ENCODE measurements at places on chromosomes 1 and 21.
A peak's percentile ranks its signal among the peaks of the same experiment; 100 is the strongest.

- no peak for DNase-seq
Measured at GRCh38 chr1:85224734-85225623, 24.2 kb upstream of the SYDE2 start.

DNA sequence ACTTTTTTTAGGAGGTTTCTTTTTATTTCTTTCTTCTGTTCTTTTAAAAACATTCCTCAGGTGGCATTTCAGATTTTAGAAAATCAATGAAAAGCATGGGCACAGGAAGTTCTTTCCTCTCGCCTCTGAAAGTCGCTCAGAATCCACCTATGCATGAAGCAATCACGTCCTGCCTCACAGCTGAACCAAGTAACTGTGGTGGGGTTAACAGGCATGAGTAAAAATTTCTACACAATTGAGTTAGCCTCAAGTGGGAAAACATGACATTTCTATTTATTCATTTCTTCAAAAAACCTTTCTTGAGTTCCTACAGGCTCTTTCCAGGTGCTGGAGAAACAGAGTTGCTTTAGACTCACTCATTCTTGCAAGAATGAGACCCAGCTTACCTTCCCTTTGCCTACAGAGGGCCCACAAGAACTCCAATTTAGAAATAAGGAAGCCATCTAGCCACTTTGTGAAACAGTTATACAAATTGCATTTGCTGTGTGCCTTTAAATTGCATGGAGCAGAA, 508.9 kb upstream of the PKN2 start:
- DNase-seq: no peak

DNA sequence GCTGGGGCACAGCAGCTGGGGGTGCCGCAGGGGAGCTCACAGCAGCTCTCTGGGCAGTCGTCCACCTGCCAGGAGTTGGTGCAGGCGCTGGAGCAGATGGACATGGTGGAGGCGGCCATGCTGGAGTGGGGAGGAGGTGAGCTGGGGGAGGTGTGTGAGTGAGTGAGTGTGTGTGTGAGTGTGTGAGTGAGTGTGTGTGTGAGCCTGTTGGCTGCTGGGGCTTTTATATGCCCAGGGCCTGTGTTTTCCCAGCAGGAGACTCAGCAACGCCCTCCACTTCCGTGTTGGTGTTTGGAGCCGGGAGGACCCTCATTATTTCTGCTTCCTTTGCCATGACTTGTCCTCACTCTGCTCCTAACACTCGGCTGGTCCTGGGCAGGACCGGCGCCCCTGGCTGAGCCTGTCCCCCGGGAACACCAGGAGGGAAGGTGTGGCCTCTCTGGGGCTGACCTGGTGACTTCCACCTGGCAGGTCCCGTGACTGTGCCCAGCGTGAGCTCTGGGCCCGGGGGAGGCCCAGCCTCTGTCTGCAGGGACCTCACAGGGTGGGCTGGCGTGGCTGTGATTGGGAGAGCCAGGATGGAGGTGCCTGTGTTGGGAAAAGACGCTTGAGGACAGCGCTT, at the start of gene KRTAP10-2:
KRTAP10-2 (minus strand) TSS at position 166 of the 622 bp plus-strand sequence; CDS start at position 119, 47 bp downstream.
- no peak for DNase-seq

DNA sequence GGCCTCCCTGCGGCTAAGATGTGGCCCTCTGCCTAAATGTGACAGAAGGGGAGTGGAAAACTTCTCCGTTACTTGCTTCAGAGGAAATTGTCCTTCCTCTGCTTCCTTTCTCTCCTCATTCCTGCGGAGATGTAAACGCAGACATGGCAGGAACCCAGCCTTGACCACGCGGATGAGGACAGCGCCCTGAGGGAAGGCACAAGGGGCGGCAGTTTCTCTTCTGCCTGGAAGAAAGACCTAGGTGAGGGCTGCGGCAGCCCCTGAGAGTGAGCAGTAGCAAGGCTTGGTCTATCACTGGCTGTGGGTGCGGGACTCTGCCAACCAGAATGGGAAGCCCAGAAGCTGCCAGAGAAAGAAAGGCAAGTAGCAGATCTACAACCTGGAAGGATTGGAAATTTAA, 14.0 kb upstream of the CTPS1 start:
- no peak for DNase-seq

DNA sequence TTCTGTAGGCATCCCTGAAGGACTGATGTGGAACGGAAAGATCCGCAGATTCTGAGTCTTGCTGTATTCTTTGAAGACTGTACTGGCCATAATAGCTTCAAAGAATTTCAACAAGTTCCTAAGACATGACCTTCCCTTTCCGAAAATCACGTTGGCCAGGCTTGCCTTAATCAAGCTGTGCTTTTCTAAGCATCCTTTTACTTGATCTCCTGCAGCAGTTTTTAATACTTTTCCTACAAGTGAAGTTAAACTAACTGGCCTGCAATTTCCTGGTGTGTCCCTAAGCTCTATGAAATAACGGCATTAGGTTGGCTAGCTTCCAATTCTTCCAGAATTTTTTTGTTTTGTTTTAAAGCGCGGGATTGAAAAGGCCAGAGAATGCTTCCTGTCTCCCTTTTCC, 40.3 kb downstream of the SPAG17 start:
- DNase-seq: no peak

DNA sequence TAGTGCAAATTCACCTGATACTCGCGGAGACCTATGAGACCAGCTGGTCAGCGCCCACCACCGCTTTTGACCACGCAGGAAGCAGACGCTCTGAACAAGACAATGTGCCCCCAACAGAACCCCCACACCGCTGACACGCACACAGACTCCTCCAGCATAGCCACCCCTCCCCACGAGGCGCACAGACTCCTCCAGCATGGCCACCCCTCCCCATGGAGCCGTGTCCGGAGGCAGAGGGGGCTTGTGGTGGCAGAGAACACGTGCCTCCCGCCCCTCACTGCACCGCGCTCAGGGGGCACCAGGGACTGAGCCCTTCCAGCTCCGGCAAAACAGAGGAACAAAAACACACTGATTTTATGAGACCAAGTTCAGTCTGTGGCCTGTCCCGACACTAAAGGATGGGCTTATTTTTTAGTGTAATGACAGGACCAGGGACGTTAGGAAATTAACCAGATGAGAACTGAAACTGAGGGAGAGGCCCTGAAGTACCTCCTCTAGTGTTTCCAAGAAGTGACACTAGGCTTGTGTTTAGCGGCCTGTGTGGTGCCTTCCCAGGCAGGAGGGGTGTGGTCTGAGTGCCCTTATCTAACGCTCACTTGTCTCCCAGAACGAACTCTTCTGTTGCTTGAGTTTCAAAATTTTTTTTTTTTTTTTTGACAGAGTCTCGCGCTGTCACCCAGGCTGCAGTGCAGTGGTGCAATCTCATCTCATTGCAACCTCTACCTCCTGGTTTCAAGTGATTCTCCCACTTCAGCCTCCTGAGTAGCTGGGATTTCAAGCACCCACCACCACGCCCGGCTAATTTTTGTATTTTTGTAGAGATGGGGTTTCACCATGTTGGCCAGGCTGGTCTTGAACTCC, 10.0 kb upstream of the AGPAT3 start:
- DNase-seq: no peak

- no peak for DNase-seq
Measured at GRCh38 chr1:31772669-31773248, 8.6 kb upstream of the ADGRB2 start.

- no peak for DNase-seq
Measured at GRCh38 chr1:232335741-232336293, 294.1 kb downstream of the SIPA1L2 start.

GRCh38 chr1:48767975-48768510, 8.6 kb downstream of the BEND5 start:
- no peak for DNase-seq

GRCh38 chr1:184222652-184223052, 164.2 kb upstream of the C1orf21 start:
- peak; percentile 46 for DNase-seq

DNA sequence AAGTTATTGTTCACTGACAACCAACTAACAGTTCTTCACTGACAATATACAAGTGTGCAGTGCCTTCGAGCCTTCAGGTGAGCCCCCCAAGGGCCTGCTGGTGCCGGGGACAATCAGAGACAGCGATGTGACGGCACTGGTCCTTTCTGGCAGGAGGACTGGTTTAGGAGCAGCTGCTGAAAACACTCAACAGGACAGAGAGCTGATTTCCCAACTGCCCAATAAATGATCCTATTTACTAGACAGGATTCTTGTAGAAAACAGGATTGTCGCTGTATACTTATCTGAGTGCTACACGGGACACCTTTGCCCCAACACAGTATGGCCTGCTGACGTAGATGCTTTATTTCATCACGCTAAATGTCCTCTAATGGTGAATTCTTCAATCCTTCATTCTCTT, 65.4 kb downstream of the TP53BP2 start:
- no peak for DNase-seq

DNA sequence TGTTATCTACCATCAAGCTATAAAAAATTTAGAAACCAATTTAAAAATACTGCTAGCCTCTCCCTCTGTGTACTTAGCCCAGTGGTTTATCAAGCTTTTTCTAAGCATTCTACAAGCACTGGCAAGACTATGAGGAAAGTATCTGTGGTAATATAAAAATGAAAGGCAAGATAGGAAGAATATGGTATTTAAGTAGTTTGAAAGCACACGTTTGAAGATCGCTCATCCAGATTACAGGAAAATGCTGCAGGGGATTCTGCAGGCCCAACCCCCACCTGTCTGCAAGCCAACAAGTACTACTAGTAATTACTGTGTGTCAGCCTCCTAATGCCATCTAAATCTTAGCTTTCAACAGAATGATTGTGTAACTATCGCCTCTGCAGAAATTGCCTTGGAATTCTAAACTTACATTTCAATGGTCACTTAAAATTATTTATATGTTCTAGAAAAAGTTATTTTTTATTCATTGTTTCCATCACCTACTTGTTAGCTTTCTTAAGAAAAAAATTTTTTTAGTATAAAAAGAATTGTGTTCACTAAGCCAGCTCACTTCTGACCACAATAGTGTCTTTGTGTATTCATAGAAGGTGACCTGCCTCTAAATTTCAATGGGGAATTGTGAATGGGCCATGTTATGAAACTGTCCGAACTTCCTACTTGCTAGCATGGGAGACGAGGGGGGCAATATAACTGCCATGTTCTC, 8.5 kb downstream of the ERRFI1 start:
- DNase-seq: no peak

DNA sequence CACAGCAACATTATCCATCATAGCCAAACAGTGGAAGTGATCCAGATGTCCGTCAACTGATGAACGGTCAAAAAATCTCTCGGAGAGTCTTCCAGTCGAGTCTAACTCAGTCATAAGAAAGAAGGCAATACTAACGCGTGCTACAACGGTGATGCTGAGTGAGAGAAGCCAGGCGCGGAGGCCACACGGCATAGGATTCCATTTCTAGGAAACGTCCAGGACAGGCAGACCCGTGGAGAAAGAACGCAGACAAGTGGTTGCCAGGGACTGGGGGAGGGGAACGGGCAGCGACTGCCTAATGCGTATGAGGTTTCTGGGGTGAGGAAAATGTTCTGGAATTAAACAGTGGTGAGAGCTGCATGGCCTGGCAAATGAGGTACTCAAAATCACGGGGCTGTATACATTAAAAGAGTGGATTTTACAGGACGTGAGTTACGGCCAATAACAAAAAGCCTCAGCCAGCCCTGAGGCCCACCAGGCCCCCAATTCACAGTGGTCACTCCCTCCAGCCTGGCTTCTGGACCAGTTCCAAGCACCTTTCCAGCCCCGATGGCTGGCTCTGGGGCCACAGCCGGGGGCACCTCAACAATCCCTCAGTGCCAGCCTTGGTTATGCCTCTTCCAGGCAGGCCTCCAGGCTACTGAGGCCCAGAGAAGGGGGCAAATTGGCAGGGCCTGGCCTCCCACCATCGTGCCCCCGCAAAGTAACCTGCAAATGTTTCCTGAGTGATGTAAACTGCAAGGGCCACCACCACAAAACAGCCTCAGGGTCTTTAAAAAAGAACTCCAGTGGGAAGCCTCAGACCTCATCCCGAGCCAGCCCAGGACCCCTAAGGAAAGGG, 3.4 kb downstream of the WNT9A start:
- no peak for DNase-seq

DNA sequence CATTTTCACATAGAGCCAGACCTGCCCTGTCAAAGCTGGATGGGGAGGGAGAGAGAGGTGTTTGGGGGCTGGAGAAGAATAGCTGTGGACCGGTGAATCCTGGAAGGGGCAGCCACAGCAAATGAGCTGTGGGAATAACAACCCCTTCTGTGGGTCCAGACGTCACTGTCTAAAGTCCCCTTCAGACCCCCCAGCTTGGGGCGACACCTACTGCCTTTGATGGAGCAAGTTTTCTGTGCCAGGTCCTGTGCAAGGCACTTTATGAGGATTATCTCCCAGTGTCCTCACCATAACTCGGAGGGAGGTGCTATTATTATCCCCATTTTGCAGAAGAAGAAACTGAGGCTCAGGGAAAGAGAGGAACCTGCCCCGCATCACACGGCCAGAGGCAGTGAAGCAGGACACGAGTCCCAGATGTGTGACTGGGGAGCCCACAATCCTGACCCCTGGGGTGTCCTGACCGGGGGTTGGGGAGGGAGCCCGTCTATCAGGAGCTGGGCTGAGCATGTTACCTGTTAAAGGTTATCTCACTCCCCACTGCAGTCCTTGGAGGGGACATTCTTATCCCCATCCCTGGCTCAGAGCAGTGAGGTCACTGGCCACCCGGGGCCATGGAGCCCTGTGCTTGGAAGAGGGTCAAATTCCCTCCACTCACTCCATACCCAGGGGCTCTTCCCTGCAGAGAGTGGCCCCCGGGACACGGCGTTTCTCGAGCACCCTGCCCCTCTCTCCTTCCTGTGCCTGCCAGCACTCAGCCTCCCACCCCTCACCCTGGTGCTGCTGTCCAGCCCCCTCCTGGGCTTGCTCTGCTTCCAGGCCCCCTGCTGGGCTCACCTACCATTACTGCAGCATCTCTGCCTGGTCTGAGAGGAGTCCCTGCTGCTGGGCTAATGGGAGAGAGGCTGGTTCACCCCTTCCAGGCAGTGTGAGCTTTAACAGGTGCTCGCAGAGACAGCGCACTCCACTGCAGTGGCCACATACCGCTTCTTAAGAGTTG, 132.9 kb downstream of the PTPRU start:
- DNase-seq: no peak

GRCh38 chr1:236103646-236104218, 38.6 kb upstream of the GPR137B start:
- peak; percentile 67 for DNase-seq

DNA sequence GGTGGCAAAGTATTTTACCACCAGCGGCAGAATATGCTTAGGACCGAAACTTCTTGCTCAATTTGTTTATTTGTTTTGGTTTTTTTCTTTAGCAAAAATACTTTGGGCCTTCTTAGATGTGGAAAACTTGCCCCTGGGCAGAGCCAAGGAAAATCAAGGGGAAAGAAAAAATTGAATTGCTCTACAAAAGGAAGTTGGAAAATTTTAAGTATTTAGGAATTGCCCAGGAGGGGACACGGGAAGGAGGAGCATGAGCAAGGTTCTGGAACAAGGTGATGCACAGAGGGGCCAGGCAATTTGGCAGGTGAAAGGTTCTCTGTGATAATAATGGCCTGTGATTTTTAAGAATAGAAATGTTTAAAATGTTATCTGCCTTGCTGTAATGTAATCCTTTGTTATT, 28.6 kb downstream of the SGIP1 start:
- DNase-seq: no peak
